NCI-H1092 (cell line): ENCODE measurements at places on chromosomes 4 and X.

GRCh38 chr4:44446801-44447562 is 1.6 kb downstream of the KCTD8 start:
- no peak for DNase-seq

- DNase-seq: no peak
Observed at GRCh38 chrX:54230435-54231148, 47.5 kb upstream of the FAM120C start.

DNA sequence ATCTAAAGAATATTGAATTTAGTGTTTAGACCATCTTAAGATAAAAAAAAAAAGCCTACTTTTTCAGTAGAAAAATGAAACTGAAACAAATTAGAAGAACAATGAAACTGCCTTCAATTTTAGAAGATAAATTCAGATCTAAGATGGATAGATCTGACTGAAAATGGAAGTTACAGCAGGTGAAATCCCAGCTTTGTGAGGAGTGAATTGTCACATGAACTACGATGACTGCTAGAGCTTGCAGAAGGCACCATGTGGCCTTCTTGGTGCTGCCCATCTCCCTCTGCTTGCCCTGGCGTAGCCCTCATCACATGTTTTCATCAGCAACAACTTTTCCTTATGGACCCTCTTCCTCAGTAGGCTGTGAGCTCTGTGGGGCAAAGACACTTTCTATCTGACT is 51.4 kb upstream of the EMCN start:
- no peak for DNase-seq

- no peak for DNase-seq
Observed at GRCh38 chrX:9903146-9903545, 64.0 kb upstream of the CLDN34 start.

- DNase-seq: no peak
Observed at GRCh38 chrX:34223574-34223973, 91.5 kb upstream of the FAM47A start.

DNA sequence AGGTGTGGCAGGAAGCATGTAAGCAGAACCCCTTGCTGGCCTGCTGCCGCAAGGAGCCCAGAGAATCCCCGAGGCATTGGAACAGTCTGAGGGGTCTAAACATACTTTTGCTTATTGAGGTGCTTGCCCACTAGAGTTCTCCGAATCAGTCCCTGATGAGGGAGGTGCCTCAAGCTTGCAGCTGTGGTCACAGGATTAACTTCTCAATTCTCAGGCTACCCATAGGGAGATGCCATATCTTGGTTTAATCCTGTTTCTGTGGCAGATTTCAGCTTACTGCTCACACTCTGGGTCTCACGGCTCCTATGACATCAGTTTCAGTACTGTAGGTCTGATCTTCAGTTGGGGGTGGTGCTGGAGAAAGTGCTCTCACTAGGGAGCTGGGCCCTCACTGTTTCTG is 39.9 kb downstream of the CCNG2 start:
- DNase-seq: no peak

GRCh38 chrX:129983575-129984110 is 1.2 kb downstream of the BCORL1 start:
- DNase-seq: no peak

DNA sequence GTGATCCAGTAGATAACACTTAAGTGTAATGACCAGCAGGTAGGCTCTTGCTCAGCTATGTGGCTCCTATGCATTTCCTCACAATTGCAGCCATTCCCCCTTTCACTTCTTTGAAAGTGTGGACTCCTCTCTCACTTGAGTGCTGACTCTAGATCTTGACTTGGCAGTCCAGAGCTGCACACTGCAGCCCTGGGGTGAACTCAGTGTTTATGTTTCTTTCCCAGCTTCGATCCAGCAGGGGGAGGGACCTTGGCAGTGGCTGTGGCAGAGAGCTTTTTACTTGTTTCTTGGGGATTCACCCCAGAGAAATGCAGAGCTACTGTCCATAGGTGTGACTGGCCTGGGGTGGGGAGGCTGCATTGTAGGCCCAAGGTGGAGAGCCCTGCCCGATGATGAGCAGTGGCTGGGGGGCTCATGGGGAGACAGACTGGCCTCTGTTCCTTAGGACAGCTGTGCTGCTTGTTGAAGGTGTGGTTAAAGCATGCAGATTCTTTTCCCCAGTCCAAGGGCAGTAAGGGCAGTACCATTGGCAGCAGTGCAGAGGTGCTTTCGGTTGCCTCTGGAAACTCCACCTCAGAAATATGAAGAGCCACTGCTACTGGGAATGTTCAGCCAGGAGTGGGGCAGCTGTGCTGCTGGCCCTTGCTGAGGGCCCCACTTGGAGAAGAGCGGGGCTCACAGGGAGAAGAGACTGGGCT is 134.7 kb downstream of the SH3BGRL start:
- no peak for DNase-seq

DNA sequence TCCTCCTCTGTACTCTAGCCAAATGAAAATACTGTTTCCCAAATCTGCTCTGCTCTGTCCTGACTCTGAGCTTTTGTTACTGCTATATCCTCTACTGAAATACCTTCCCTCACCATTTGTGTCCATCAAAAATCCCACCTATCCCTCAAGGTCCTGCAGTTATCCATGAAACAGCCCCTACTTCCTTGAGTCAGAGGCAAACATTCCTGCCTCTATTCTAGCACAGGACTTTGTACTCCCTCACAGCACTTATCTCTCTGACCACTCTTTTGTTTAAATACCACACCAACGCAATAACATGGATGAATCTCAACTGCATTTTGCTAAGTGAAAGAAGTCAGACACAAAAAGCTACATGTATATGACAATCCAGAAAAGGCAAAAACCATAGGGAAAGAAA is 10.5 kb upstream of the RNF128 start:
- DNase-seq: no peak

DNA sequence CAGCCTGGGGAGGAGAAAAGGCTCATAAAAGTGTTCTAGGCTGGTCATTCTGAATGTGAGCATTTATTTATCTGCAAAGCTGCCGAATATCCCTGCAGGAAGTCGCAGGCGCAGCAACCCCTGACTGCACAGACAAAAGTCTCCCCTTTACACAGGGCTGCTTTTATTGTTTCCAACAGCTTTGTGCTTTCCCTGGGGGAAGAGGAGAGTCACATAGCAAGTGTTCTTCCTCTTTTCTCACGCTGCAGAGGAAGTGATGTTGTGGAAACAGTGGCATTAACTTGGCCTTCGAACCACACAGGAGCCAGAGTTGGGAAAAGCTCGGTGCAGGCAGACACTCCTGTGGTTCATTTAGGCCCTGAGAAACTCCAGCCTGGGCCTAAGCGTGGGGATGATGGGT is 81.5 kb upstream of the BCOR start:
- no peak for DNase-seq

DNA sequence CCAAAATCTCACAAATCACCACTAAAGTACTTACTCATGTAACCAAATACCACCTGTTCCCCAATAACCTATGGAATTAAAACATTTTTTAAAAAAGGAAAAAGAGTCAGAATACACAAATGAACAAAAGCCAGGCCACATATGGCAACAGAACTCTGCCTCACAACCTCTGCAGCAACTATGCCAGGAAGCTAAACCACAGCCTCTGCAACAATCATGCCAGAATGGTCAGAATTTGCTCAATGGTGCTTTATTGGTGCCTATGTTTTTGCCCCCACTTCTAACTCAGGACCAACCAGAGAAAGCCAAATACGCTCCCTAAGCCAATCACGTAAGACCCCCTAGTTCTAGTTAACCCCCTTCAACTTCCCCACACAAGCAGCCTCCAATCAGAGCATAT is 69.6 kb downstream of the HOPX start:
- no peak for DNase-seq

GRCh38 chr4:157172011-157172410 is 48.5 kb upstream of the GRIA2 start:
- DNase-seq: no peak

GRCh38 chrX:40174001-40174853 is 76.5 kb upstream of the BCOR start:
- DNase-seq: peak; percentile 76

DNA sequence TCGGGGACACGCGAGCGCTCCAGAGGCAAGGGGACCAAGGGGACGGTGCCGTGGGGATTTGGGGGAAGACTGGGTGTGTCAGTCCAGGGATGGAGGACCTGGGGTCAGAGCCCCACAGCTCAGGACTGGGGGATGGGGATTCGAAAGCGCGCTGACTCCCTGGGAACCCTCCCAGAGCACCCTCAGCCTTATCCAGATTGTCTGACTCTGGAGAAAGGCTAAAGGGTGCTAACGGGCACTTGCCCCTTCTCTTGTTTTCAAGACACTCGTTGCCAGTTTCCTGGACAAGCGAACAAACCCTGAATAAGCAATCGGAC is 1.1 kb downstream of the DOCK11 start:
- no peak for DNase-seq

- peak; percentile 71 for DNase-seq
Observed at GRCh38 chrX:111445485-111445884, 33.5 kb upstream of the DCX start.

DNA sequence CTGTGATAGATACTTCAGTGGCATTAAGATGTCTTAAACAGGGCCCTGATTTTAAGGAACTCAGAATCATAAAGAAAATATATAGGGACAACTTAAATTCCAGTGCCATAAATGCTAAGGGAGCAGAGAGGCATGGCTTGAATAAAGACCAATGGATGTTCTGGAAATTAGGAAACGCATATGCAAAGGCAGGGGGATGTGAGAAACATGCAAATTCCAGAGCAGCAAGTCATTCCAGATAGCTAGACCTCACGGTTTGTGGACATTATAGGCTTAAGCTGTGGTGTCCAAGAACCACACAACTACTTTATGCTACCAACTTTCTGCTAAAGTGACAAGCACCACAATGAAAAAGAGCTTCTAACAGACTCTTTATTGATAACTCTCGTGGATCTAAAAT is 132.6 kb upstream of the ANK2 start:
- no peak for DNase-seq

GRCh38 chr4:104815665-104816064 is 321.0 kb upstream of the CXXC4 start:
- DNase-seq: no peak

GRCh38 chr4:111789901-111790640 is 355.2 kb upstream of the FAM241A start:
- DNase-seq: no peak

DNA sequence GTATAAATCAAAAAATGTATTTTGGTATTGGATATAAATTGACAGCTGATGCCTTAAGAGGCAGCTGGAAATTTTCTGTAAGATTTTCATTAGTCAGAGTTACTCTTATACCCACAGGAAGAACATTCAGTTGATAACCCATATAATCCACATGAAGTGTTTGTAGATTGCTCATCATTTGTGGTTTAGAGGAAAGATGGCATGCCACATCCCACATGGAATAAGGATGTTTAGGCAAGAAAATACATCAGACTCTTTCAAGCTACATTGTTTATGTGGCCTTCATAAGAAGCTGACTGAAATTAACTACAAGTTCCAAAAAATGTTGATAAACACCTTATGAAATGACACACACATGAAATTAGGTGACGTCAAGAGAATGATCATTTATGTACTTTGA is 56.6 kb downstream of the AREG start:
- DNase-seq: no peak

DNA sequence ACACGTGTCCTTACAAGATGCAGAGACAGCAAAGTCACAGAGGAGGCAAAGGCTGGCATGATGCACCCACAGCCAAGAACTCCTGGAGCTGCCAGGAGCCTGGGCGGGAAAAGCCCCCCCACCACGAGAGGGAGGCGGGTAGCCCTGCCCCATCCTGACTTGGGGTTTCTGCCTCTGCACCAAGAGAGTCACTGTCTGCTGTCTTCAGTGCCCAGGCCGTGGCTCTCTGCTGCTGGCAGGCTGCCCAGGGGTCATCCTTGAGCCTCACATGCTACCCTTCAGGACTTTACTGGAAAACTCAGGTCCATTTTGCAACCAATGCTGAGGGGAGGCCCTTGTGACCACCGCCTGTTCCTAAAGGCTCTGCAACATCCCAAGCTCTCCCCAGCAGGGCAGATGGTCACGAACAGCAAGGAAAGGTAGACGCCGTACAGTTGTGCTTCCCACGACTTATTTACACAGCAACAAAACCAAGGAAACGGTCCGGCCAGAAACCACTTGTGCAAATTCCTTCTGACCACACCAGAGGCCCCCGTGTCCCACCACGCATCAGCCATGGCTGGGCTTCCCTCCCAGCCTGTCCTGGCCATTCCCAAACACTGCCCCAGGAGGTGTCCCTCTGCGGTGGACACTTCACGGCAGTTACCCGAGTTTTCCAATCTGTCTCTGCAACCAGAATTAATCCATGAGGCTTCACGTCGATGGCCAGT is 56.9 kb downstream of the ACOX3 start:
- DNase-seq: no peak

- peak; percentile 59 for DNase-seq
Observed at GRCh38 chrX:17967888-17968287, 106.8 kb upstream of the RAI2 start.

- DNase-seq: no peak
Observed at GRCh38 chr4:31678356-31678755, 958.2 kb downstream of the PCDH7 start.

GRCh38 chr4:8708401-8709021 is 115.9 kb downstream of the CPZ start:
- no peak for DNase-seq

DNA sequence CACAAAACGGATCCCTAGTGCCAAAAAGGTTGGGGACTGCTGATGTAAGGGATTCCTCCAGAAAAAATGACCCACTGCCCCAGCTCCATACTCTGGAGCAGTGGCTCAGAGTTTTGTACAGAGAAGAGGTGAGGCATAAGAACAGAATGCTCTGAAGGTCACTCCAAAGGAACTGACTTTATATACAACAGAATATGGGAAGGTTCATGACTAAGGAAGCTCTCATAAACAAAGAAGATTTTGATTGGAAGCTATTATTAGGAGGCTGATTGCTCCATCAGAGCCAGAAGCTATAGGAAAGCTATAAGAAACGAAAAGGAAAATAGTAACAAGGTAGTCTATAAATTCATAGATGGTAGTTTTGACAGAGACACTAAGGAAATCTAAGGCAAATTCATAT is 203.1 kb downstream of the SLC7A11 start:
- no peak for DNase-seq

- no peak for DNase-seq
Observed at GRCh38 chr4:137200322-137200721, 332.0 kb downstream of the PCDH18 start.

DNA sequence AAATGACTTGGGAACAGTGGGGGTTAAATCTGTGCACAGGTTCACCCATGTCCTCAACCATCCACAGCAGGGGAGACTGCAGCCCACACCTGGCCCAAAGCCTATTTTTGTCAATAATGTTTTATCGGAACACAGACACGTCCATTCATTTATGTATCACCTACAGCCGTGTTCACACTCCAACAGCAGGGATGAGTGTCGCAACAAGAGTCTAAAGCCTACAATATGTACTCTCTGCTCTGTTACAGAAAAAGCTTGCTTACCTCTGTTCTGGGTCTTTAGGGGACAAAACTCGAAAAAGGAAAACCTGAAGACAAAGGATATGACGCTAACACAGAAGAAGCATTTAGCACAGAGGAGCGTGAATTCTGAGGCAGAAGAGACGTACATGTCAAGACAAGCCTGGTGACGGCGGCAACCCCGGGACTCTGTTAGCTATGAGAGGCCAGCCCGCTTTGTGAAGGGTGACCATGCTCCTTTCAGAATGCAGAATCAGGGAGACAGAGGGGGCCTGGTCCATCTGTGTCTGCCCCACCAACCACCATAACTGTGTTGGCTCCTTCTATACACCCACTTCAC is 45.5 kb downstream of the AFAP1 start:
- DNase-seq: no peak

- no peak for DNase-seq
Observed at GRCh38 chrX:55005256-55005655, 5.1 kb downstream of the APEX2 start.
